ENCODE measurements at places on chromosomes 2 and 18.

GRCh38 chr2:207284556-207285472 is 119.1 kb upstream of the KLF7 start:
- DNase-seq, result peak; percentile 74

- DNase-seq, result no peak
These were observed 57.3 kb upstream of the ALPP start for GRCh38 chr2:232321156-232321816.

GRCh38 chr18:64090876-64091275 is 58.0 kb downstream of the LINC00305 start:
- no peak for DNase-seq

DNA sequence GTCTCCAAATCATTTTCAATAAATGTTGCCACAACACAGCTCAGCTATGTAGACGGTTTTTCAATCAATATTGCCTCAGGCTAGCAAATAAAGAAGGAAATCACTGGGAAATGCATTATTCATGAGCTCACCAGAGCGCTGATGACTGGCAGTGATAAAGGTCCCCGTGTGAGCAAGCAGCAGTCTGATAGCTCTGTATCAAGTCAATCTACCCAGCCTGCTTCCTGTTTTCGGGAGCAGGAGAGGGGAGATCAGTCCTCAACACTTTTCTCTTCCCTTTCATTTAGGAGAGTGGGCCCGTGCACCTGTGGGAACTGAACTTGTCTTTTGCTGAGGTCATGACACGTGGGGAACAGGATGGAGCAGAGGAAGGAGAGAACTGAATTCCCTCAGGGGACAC is 253.9 kb upstream of the SIX2 start:
- DNase-seq, result peak; percentile 31

- peak; percentile 40 for DNase-seq
These were observed 20.2 kb upstream of the ADAM23 start for GRCh38 chr2:206423147-206423546.

DNA sequence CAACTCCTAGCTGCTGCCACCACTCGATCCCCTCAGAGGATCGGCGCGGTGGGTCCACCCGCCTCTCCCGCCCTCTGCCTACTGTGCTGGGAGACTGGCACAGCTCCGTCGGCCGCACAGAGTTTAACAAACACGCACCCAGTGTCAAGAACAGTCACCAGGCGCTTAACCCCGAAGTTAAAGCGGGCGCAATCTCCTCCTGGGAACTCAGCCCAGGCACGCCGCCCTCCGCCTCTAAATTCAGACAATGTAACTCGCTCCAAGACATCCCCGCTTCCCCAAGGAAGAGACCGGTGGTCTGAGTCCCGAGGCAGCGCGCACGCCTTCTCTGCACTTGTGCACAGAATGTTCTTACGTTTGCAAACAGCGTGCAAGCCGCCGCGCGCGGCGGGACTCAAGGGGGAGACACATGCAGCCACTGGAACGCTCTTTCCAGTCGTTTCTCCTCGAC is 533 bp downstream of the CXCR4 start:
- peak; percentile 52 for DNase-seq

- DNase-seq, result no peak
These were observed 4.9 kb downstream of the QPCT start for GRCh38 chr2:37349231-37349860.

- DNase-seq, result no peak
These were observed 18.1 kb downstream of the GPC1 start for GRCh38 chr2:240453461-240454105.

DNA sequence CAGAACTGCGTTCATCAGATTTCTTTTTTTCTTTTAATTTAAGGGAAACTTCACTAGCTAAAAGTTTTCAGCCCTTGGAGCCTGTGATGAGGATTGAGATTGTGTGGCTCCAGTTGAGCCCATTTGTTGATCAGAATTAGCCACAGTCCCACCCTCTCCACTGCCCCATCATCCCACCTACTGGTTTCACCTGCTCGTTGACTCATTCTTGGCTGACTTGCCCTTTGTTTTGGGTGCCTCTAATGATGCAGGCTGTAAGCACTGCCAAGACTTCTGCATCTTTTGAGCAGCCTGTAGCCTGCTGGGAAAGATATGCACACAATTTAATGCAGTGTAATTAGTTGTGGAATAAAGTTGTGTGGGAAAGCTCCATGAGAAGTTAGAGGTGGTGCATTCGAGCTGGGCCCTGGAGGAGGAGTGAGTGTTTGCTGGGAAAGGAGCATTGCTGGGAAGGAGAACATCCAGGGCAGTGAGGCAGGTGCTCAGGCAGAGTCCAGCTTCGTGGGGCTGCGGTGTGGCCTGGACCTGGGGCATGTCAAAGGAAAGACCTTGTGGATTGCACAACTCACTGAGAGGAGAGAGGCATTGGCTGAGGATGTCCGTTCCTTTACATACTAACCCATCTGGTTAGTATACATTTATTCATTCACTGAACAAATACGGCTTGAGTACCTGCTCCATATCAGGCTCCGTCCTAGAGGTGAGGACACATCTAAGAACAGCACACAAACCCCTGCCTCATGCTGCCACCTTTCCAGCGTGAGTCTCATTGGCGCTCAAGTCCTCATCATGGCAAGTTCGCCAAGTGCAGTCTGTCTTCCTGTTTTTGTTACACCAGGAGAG is 18.2 kb downstream of the ASPRV1 start:
- DNase-seq, result no peak

DNA sequence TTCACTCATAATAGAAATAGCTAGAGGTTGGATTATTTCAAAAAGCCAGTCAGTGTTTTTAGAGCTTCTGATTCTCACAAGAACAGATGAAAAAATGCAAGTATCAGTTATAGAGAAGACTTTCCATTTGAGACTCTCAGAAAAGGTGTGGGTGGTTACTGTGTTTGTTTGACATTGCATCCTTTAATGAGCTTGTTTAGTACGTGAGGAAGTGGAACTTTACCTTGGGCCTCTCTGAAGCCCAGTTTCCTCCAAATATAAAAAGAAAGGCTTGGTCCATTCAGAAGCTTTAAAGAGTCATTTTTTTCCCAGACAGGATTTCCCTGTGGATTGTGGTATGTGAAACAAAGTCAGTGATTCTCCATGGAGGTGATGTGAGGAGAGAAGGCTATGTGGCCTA is 89.9 kb upstream of the RANBP2 start:
- no peak for DNase-seq

DNA sequence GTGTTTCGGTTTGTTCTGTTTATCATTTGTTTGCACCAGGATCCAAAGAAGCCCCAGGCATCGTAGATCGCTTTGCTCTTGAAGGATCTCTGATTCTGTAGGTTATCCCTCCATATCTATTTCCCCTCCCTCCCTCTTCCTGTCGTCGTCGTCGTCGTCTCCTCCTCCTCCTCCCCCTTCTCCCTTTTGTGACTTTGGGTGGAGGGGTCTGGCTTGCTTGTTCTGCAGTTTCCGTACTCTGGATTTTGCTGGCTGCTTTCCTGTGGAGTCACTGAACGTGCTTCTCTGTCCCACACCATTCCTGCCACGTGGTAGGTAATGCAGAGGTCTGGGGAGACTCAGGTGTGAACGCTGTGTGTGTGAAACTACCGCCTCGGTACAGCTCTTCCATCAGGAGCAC is 225.0 kb downstream of the LDLRAD4 start:
- no peak for DNase-seq
